ENCODE measurements at places on chromosomes 13 and 19. TPM values are rescaled to one million over a fixed set of nuclear protein-coding genes. Genes with fewer than 3 reads are reported as not detected.

DNA sequence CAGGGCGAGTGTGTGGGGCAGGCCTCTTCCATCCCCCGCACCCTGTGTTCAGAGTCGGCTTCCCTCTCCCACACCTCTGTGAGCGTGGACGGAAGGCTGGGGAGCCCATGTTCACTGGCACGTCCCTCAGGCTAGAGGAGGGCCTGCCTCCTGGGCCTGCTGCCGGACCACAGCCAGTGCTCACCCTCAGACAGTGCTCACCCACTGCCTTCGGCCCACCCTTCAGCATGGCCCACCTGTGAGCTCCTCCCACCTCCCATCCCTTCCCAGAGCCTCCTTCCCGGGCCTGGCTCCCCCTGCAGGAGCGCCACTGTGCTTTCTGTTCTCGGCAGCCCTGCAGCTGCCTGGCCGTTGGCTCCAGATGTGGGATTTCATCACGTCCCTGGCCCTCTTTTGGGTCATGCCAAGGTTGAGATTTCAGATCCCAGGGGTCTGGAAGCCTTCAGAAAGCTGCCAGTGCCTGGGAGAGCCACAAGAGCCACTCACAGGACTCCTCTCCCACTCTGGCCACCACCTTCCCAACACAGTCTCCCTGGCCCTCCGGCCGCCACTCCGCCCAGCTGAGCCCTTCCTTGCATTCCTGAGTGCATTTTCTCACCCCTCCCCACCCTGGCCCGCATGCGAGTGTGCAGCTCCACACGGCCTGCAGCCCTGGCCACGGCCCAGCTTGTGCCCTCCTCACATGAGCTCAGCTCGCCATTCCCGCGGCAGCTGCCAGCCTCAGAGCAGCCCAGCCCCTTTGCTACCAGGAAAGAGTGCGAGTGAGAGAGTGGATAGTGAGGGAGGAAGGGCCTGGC lies 25.3 kb downstream of the CAPN12 start:
- DNase-seq: no peak

S1PR4 gene
- polyA plus RNA-seq: 0.54 TPM

DNA sequence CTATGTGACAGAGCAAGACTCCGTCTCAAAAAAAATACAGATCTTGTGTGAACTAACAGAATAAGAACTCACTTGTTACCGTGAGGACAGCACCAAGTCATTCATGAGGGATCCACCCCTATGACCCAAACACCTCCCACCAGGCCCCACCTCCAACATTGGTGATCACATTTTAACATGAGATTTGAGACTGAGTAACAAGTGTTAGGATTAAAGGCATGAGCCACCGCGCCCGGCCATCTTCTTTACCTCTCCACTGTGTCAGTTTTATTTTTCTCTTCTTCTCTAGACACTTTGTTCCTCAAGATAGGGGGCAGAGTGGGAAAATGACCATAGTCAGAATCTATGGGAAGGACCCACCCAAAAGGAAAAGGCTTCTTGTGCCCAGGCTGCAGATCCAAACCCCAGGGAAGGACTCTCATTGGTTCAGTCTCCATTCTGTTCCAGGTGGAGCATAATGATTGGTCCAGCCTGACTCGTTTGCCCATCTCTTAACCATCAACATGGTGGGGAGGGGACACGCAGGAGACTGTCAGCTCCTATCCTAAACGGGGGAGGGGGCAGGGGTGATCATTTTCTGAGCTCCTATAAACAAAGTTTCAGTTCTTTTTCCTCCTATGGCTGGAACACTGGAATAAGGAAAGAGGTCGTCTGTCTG lies 1.3 kb upstream of the CALM3 start:
- no peak for DNase-seq

PSG2 gene
- polyA plus RNA-seq: 0.23 TPM

DNA sequence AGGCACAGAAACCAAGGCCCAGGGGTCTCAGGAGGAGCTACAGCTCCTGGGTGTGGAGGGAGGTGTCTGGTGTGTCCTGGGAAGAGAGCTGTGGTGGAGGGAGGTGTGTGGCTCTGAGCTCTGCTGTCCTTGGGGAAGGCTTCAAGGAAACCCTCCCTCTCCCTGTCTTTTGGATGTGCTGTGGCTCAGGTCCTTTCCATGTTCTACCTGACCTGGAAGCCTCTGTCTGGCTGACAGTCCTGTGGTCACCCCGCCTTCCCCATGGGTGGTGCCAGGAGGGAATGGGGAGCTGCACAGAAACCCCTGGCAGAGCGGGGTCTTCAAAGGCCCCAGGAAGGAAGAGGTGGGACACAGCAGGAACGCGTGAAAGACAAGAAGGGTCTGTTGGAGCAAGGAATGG lies 617 bp upstream of the CEACAM7 start:
- DNase-seq: no peak

NAT14 gene
- 31.4 TPM for polyA plus RNA-seq

DNA sequence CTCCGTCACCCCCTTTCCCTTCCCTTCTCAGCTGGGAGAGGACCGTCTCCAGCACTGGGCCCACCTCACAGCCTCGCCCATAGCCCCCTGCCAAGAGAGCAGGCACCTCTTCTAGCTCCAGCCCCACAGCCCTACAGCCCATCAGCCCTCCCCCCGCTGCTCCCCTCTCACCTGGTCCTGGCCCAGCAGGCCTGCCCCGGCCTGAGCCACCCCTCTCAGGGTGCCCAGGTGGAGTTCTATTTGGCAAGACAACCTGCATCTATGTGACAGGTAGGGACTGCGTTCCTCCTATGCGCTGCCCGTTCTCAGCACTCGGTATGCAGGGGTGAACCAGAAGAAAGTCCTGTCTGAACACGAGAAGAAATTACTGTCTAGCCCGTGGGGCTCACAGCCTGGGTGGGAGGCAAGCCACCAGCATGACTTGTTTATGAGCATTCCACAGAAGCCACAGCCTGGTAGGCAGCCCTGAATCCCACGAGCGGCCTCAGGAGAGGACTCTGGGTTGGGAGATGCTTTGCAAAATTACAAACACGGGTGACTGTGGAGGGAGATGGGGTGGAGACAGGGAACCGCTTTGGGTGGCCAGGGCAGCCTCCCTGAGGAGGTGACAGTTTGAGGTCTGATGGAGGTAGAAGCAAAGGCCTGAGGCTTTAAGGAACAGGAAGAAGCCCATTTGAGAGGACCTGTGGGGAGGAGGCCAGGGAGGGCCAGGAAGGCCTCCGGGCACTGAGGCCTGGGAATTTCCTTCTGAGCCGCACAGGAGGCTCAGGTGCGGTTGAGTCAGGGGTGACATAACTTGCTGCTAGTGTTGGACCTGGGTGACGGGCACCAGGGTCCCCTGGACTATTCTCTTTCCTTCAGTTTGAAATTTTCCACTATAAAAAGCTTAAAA lies 1.2 kb upstream of the PLEKHF1 start:
- DNase-seq: no peak

DNA sequence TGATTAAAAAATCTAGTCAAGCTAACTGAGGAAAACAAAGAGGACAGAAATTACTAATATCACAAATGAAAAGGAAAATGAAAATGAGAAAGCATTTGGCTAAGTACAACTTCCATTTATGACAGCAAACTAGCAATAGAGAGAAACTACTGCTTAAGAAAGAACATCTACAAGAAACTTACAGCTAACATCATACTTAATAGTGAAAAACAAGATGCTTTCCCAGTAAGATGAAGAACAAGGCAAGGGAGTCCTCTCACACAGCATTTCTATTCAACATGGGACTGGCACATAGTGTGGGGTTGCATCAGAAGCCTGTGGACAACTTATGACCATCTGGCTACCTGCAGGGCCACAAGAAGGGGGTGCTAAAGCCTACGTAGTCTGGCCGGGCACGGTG lies 39.3 kb downstream of the ZNF44 start:
- DNase-seq: no peak

DNA sequence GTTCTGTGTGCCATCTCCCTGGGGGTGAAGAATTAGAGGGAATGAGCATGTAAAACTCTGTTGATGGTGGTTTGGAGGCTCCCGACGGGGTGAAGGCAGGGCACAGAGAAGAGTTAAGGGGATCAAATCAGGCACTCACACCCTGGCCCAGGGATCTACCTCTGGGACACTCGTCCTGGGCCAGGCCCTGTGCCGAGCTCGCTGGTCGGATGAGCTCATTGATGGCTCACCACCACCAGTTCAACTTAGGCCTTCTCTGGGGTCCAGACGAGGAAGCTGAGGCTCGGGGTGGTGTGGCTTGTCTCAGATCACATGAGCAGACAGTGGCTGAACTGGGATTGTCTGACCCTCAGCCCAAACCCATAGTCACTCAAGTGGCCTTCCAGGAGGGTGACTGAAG lies 1.6 kb downstream of the NACC1 start:
- DNase-seq: no peak

DNA sequence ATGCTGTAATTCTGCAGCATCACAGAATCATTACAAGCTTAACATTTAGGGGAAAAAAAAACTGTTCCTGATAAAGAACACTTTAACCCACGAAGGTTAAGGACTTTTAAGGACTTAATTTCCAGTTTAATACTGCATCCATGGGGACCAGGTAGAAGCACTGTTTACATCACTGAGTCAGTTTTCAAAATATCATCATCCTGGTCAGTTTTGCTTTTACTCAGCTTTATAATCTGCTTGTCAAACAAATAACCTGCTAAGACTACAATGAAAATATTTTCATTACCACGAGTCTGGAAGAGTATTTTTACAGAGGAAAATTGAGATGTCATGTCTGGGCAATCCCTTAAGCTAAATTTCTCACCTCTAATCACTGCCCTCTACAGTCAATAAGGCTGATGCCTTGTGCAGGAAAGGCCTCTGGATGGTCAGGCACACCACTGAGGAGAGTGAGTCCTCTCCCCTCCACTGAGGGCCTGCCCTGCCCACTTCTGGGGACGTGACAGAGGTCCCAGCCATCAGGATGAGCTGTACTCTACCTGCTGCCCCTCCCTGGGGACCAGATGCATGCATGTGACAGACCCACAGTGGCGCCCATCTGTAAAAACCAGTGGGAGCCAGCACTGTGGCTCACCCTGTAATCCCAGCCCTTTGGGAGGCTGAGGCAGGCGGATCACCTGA lies 31.0 kb downstream of the FOXO1 start:
- no peak for DNase-seq

MUC16 gene
- 0.14 TPM for polyA plus RNA-seq

DNA sequence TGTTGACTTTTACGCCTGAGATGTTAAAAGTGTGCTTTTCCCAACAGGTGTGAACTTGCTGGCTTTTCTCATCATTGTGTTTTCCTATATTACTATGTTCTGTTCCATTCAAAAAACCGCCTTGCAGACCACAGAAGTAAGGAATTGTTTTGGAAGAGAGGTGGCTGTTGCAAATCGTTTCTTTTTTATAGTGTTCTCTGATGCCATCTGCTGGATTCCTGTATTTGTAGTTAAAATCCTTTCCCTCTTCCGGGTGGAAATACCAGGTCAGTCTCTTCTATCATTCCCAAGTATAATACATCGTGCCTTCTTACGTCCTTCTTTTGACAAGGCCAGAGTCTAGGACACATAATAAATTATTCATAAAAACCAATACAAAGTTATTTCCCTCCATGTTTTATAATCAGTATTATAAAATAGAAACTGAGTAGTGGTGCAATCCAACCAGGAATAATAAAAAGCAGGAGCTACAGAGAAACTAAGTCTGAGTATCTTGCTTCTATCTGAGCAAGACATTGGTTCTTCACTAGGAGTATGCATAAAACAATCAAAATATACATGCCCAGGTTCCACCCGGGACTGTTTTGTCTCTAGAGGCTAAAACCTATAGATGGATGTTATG lies 57.9 kb downstream of the RXFP2 start:
- DNase-seq: no peak

- DNase-seq: no peak
Measured at GRCh38 chr19:478236-478903, 17.5 kb upstream of the SHC2 start.

- no peak for DNase-seq
Measured at GRCh38 chr13:113297370-113298042, 467 bp downstream of the LAMP1 start.

GRCh38 chr19:29564574-29565005 lies 38.8 kb downstream of the VSTM2B start:
- DNase-seq: no peak

DNA sequence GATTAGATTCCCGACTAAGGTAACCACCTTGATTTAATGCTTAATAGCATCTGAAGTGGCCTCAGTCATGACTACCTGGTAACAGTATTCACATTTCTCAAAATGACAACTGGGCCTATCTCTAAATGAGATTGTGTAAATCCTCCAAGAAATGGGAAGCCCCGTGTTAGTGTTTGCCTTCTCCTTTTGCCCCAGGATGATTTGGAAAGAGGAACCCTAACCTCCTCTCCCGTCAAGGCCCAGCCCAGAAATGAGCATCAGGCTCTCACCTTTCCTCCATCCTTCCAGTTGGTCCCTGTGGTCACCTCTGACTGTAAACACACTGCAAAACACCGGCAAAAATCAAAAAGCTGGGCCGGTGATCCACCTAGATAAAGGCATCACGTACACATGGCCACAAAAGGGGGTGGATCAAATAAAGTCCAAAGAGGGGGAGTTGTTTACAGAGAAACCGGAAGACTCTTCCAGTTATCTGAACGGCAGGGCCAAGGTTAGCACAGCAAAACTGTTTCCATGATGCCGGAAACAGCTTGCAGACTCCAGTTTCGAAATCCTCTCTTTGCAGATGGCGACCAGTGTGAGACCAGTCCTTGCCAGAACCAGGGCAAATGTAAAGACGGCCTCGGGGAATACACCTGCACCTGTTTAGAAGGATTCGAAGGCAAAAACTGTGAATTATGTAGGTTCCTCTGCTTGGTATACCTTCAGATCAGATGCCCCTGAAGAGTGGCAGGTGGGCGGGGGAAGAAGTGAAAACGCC lies 16.4 kb downstream of the F10 start:
- DNase-seq: no peak

ZNF677 gene
- 48.5 TPM for polyA plus RNA-seq

DNA sequence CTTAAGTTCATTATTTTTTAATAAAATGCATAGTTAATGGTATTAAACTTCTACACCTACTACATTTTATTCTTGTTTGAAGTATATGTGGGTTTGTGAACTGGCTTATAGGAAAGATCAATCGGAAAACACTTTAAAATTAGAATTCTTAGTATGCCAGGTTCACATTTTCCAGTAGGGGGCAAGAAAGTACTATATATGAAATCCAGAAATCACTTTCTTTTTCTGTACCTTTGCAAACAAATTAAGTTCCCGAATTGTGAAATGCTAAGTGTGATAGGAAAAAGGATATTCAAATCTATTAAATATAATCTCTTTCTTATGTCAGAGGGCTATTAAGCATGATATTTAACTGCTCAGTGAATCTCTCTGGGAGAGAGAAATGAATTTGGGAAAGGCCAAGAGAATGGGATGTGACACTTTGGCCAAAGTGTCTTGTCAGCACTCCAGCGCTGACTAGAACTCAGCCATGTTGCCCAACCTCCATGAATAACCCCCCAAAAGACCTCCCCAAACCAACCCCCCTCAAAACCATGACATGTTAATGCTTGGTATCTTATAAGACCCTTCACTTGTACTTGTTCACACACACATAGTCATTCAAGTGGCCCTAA lies 122.6 kb upstream of the SLC10A2 start:
- DNase-seq: no peak

RNF113B gene
- polyA plus RNA-seq: not detected

Measured in left renal pelvis (tissue), 4 donors.